CD14-positive monocyte (primary cell): ENCODE measurements at places on chromosomes 3 and 15. TPM values are rescaled to one million over a fixed set of nuclear protein-coding genes. Genes with fewer than 3 reads are reported as not detected.

Gene PCSK6
- polyA plus RNA-seq, result 0.10 TPM

Gene WDR93
- not detected for polyA plus RNA-seq

- no peaks in the 10 kb centered on the region for H3K27me3 ChIP-seq
- H3K36me3 ChIP-seq, result no peaks in the 10 kb centered on the region
- H3K27ac ChIP-seq, result no peak overlapping the region
- no peak for DNase-seq
- no peak overlapping the region for H3K4me3 ChIP-seq
Measured at GRCh38 chr15:62452667-62453066, 287.6 kb upstream of the C2CD4B start.

GRCh38 chr3:77514766-77515165, 474.9 kb downstream of the ROBO2 start:
- H3K27ac ChIP-seq, result no peak overlapping the region
- no peaks in the 10 kb centered on the region for H3K4me1 ChIP-seq
- no peaks in the 10 kb centered on the region for H3K27me3 ChIP-seq
- H3K4me3 ChIP-seq, result no peak overlapping the region
- no peaks in the 10 kb centered on the region for H3K36me3 ChIP-seq

GRCh38 chr15:42108806-42109205, 14.4 kb upstream of the PLA2G4D start:
- peaks cover 85% of the 10 kb centered on the region for H3K4me1 ChIP-seq
- no peak overlapping the region for H3K4me3 ChIP-seq
- H3K36me3 ChIP-seq, result no peaks in the 10 kb centered on the region

GRCh38 chr3:141656771-141657170, 81.3 kb upstream of the RNF7 start:
- H3K27me3 ChIP-seq, result peaks cover 6% of the 10 kb centered on the region
- peaks cover 25% of the 10 kb centered on the region for H3K4me1 ChIP-seq
- no peak for DNase-seq
- H3K36me3 ChIP-seq, result no peaks in the 10 kb centered on the region
- no peak overlapping the region for H3K4me3 ChIP-seq
- no peak overlapping the region for H3K27ac ChIP-seq

DNA sequence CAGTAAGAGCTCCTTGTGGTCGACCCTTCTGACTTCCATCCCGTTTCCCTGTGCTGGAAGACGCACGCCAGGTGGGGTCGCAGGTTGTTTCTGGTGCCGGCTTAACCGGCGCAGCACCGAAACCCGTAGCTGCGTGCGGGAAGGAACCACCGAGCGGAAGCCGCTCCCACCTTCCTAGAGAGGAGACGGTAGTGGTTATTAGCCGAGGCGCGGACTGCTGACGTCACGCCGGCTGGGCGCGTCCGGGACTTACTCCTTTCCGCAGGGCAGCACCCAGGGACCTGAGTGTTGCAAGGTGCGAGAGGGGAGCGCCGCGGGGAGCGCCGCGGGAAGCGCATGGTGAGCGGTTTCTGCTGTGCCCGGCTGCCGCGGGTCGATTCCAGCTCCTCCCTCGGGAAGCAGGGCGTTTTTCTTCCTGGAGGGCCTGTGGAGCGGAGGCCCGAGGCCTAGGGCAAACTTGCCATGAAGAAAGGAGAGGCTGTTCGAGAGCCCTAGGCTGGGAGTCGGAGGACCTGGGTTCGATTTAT, at the start of gene ZNF501:
Gene ZNF501, plus strand, starts transcription at position 252 of the 527 bp plus-strand sequence. CDS start 4,787 bp downstream, outside the sequence.
- peak; percentile 90 for DNase-seq
- no peaks in the 10 kb centered on the region for H3K27me3 ChIP-seq
- H3K4me3 ChIP-seq, result peak within 1 kb of the TSS; percentile 80
- H3K27ac ChIP-seq, result peak within 1 kb of the TSS; percentile 2
- peaks cover 2% of the 10 kb centered on the region for H3K36me3 ChIP-seq
